HTR-8/SVneo (cell line): ENCODE measurements at places on chromosomes 2 and 18.
A peak's percentile ranks its signal among the peaks of the same experiment; 100 is the strongest.

DNA sequence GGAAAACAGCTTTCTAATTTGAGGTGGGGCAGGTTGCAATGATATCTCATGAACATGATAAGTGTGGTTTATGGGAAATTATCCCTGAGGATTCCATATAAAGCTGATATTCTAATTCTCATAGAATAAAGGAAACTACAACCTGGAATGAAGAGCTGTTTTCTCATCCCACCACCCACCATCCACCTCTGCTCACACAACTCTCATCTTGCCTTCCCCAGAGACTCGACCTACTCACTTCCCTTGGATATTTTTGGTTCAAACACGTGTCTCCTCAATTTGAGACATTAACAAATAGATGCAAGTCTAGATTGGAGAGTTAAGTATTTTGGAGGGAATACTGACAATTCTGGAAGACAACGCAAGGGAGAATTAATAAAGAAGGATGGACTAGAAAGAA is 490.9 kb downstream of the TMEM182 start:
- no peak for DNase-seq

DNA sequence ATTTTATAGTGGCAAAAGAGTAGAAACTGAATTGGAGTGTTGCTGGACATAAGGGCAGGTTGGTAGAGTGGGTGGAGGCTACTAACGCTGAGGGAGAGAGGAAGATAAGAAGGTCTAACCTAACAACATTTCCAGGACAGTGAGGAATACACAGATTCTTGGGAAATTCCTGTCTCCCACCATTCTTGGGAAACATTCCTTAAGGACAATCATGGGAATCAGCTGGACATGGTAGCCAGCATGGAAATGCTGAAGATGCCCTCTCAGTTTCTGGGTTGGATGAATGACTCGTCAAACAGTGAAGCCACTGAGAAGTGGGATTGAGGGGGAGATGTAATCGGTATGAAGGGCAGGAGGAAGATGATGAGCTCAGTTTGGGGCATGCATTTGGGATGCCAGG is 265.4 kb downstream of the AFF3 start:
- DNase-seq = no peak

- DNase-seq = no peak
Observed at GRCh38 chr2:179584760-179585159, 276.7 kb downstream of the ZNF385B start.

- no peak for DNase-seq
Observed at GRCh38 chr2:153912798-153913396, 41.2 kb downstream of the GALNT13 start.

DNA sequence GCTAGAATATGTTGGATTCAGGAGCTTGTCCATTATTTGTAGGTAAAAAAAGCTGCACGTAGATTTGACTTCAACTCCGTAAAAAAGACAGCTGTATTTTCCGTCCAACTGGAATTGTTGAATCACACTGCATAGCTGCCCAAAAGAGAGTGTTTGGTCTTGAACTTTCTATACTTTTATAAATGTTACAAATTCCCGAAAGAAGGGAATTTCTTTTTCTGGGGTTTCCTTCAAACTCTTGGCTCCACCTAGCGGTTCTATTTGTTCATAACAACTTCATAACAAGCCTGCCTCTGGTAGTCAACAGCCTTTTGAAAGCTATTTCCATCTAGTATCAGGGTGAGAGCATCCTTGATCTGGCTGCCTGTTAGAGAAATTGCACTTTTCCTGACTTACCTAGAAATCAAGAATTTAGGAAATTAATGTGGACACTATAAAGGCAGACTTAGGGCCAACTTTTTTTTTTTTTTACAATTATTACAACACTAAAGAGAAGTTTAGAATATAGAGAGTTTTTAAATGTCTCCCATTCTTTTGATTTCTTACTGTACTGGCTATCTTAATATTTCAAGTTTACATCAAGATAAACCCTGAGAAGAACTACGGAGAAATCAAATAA is 48.1 kb downstream of the TMEM185B start:
- DNase-seq = peak; percentile 57

DNA sequence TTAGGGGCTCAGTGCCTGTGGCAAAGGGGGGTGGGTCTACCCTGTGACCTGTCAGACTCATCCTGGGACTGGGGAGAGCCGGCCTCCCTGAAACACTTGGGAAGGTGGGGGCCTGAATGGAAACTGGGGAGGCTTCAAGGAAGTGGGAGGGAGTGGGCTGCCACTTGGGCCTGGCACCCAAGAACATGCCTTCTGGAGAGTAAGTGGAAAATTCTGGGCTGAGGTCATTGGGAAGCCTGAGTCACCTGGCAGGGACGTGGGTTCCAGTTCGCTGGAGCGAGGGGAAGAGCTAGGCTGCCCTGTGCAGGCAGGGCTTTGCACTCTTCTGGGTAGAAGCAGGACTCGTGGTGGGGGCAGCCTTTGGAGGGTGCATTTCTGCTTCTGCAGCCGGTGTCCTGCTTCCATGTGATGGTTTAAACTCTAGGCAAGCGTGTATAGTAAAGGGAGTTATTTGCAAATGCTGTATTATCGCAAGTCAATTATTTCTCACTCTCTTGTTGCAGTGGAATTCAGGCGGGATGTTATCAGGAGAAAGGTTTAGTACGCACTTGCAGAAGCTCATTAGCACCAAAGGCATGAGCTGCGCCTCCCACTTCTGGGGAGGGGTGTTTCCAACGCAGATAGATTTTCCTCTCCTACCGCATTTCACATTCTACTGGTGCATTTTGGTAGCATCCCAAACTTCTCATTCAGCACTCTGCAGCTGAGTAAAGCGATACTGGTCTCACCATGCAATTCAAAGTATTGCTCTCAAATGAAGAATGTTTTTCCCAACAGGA is 3.8 kb downstream of the LRRFIP1 start:
- no peak for DNase-seq

- no peak for DNase-seq
Observed at GRCh38 chr2:96245609-96246390, 20.0 kb downstream of the TMEM127 start.

DNA sequence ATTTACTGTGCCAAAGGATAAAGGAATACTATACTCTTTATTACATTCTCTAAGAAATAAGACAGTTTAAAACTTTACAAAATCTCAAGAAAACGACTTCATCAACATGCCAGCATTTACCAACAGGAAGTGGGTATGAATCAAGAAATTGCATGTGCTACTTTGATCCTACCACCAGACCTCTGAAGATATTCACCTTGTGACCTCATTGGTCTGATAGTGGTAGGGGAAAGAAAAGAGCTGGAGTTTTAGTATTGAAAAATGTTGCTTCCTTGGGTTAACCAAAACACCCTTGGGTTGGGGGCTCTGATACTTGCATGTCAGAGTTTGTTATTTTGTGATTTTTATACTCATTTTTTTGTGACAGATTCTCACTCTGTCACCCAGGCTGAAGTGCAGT is 84.1 kb upstream of the LPIN2 start:
- DNase-seq = no peak
